ENCODE measurements at places on chromosomes 5 and 9.

GRCh38 chr9:33742519-33742918 is 52.8 kb upstream of the PRSS3 start:
- no peak for DNase-seq

- DNase-seq = no peak
Measured at GRCh38 chr5:123365156-123365555, 58.0 kb downstream of the CEP120 start.

GRCh38 chr9:36258996-36259533 is 817 bp upstream of the GNE start:
- no peak for DNase-seq

GRCh38 chr5:95142145-95142544 is 142.7 kb downstream of the MCTP1 start:
- DNase-seq = no peak

DNA sequence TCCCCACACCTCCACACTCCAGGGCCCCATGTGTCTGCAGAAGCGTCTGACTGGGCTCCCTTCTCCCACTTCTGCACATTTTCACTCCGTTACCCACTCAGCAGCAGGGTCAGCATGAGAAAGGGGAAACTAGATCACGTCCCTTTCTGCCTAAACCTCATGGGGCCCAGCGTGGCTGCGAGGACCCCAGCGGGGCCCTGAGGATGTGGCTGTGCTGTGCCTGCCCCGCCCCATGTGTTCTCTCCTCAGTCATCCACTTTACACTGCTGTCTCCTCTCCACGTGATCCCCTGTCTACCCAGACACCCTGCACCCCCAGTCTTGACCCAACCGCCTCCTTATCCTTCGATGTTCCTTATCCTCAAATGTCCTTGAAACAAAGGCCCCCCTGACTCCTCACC is 59.8 kb upstream of the OTULINL start:
- DNase-seq = no peak

GRCh38 chr5:68253624-68254585 is 38.3 kb downstream of the PIK3R1 start:
- DNase-seq = no peak

DNA sequence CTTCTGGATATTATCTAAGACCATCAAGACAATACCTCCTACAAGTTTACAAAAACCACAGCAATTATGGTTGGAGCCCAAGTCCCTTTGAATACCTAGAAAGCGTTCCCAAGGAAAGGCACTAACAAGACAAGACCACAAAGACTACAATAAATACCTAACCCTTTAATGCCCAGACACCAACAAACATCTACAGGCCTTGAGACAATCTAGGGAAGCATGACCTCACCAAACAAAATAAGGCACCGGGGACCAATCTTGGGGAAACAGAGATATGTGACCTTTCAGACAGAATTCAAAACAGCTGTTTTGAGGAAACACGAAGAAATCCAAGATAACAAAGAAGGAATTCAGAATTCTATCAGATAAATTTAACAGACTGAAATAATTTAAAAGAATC is 37.8 kb downstream of the OXCT1 start:
- no peak for DNase-seq

GRCh38 chr5:142065273-142065672 is 43.3 kb upstream of the NDFIP1 start:
- no peak for DNase-seq

Measured in activated T-helper 1 cell treated with Interleukin-2 at 50 U/mL for 16 hours (primary cell).